ENCODE measurements at places on chromosomes 2 and 18.

GRCh38 chr2:14720319-14720718 lies 87.8 kb downstream of the LRATD1 start:
- peak; percentile 20 for DNase-seq

- no peak for DNase-seq
Observed at GRCh38 chr18:69172046-69172445, 228.6 kb upstream of the DOK6 start.

DNA sequence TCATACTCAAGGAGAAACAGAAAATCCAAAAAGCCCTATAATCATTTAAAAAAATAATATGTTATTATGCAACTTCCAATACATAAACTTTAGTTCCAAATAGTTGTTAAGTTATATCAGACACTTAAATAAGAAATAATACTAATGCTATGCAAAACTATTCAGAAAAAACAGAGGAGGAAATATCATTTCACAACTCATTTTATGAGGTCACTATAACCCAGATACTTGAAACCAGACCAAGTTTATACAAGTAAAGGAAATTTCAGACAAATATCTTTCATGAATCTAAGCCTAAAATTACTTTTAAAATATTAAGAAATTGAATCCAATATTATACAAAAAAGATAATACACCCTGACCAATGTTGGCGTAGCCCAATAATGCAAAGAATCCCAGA lies 260.8 kb downstream of the CD226 start:
- no peak for DNase-seq

DNA sequence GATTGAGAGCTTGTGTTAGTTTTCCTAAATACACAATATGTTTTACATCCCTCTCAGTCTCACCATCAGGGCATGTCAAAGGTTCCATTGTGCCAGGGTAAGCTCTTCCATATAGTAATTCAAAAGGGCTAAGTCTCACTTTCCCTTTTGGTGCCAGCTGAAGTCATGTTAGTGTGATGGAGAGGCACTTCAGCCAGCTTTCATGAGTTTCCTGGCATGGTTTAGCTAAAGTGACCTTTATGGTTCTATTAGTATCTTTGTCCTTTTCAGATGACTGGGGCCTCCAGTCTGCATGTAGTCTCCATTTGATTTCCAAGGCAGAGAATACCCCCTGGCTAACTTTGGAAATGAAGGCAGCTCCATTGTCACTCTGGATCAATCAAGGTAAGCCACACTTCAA lies 27.2 kb downstream of the NAT8 start:
- no peak for DNase-seq

- no peak for DNase-seq
Observed at GRCh38 chr2:158131483-158131912, 29.8 kb downstream of the UPP2 start.

DNA sequence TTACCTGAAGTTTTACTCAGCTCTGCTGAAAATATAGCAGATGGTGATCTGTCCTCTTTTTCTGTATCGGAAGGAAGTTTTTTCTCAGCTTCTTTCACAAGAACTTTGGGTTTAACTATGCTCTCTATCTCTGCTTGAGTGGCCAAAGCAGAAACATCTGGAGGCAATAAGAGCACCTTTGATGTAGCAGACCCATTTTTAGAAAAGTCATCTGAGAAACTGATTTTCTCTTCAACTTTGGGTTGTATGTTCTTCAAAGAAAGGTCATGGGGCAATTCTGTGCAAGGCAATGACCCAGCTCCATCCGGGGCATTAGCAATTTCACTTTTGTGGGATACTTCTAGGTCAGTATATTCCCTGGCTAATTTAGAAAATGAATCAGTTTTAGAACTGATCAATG lies 25.2 kb downstream of the RTN4 start:
- DNase-seq = no peak

Data from RWPE1 (cell line).